ENCODE measurements at places on chromosomes 13 and 19.

DNA sequence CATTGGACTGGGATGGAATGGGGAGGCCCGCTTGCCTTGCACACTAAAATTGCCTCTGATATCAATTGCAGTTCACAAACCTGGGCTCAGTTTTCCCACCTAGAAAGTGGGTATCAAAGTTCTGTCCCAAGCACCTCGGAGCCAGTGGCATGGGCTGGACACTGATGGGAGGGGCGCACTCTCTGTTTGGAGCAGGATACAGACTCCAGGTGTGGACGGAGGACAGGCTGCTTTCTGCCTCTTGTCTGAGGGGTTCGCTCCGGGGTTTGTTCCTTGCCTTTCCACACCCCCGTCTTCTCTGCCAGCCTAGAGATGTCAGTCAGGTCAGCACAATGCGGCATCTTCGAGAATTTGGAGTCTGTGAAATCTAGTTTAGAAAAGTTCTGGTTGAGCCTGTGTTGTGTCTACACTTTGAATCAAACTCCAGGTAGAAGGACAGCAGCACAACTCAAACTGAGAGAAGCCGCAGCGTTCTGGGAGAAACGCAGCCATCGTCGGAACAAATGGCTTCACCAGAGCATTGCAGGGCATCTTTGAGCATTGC, 141.9 kb downstream of the TEX29 start:
- DNase-seq, result no peak

- DNase-seq, result no peak
These were observed 139.2 kb downstream of the KDM4B start for GRCh38 chr19:5108123-5108596.

DNA sequence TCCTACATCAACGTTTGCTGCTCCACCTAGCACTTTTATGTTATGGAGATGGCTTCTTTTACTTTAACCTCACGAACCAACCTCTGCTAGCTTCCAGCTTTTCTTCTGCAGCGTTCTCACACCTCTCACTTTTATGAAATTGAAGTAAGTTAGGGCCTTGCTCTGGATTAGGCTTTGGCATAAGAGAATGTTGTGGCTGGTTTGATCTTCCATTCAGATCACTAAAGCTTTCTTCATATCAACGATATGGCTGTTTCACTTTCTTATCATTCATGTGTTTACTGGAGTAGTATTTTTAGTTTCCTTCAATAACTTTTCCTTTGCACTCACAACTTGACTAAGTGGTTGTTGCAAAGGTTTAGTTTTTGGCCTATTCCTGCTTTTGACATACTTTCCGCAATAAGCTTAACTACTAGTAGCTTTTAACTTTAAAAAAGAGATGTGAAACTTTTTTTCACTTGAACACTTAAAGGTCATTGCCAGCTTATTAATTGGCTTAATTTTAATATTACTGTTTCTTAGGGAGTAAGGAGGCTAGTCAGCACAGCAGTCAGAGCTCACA, 60.0 kb upstream of the SPRY2 start:
- peak; percentile 41 for DNase-seq

DNA sequence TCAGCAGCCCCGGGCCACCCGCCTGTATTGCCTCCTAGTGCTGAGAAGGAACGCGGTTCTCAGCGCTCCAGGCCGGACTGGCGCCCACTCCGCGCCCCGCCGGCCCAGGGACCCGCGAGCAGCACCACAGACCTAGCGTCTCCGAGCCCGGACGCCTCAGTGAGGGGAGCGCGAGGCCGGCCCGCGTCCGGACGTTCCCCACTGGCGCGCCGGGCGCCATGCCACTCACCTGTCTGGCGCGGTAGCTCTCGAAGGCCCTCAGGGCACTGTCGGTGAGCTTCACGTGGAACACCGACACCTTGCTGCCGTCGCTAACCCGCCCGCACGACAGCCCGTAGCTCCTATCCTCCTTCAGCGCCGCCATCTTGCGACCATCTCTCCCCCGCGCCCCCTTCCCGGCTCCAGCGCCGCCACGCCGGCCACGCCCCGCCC, at the start of gene ELL:
ELL (minus strand) TSS at position 379 of the 432 bp plus-strand sequence; CDS start at position 364, 15 bp downstream.
- no peak for DNase-seq

GRCh38 chr13:79196366-79196765, 209.7 kb downstream of the RBM26 start:
- DNase-seq, result no peak

GRCh38 chr19:38890686-38891085, 8.7 kb downstream of the SIRT2 start:
- no peak for DNase-seq

DNA sequence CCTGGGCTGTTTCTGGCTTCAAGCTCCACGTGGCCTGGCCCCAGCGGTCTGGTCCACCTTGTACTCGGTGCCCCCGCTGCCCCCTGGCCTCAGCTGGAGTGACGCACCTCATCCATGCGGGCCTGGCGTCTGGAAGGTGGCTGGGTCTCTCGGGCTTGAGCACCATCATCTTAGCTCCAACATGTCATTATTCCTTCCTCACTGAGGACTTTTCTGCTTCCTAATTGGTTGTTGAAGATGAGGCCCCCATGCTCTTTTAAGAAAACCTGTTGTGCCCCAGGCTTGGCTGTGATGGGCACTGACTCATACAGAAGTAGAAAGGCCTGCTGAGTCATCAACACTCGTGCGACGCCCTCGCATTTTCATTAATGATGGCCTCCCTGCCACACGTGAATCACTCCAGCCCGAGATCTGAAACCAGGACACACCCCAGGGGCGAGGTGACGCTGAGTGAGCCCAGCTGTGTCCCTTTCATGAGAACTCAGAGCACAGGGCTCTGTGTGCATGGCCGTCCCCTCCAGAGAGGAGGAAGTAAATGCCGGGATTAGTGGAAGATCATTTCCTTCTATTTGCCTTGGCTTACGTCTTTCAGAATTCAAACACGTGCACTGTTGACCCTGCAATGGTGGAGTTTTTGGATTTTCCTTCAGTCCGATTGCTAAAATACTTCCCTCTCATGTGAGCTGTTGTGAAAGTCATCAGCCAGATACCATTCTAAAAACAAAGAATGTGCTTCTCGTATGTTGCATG, 14.0 kb upstream of the GJA3 start:
- DNase-seq, result peak; percentile 98
